ENCODE measurements at places on chromosomes 7 and 10. TPM values are rescaled to one million over a fixed set of nuclear protein-coding genes. Genes with fewer than 3 reads are reported as not detected.

Gene DMTF1
- 31.0 TPM for polyA plus RNA-seq

Gene GPR37
- not detected for polyA plus RNA-seq

Gene CDH23
- polyA plus RNA-seq, result 0.74 TPM

Gene RASA4
- 24.2 TPM for polyA plus RNA-seq

Gene BET1
- polyA plus RNA-seq, result 14.5 TPM

Gene LDB3
- not detected for polyA plus RNA-seq

Gene SPAM1
- polyA plus RNA-seq, result not detected

Gene HGF
- polyA plus RNA-seq, result not detected

Gene TACR2
- 0.13 TPM for polyA plus RNA-seq

Measured in CD4-positive, CD25-positive, alpha-beta regulatory T cell (primary cell).